ENCODE measurements at places on chromosomes 6 and 20. TPM values are rescaled to one million over a fixed set of nuclear protein-coding genes. Genes with fewer than 3 reads are reported as not detected.

GRCh38 chr6:47715782-47716181 lies 17.4 kb downstream of the ADGRF4 start:
- no peak for DNase-seq

- DNase-seq, result no peak
These were observed 393.0 kb downstream of the CDKAL1 start for GRCh38 chr6:20927130-20927860.

GRCh38 chr6:135014353-135014832 lies 40.2 kb downstream of the HBS1L start:
- no peak for DNase-seq

GRCh38 chr6:44659726-44660125 lies 272.2 kb downstream of the CDC5L start:
- DNase-seq, result no peak

- DNase-seq, result no peak
These were observed 26.9 kb downstream of the CLVS2 start for GRCh38 chr6:123022975-123023374.

DNA sequence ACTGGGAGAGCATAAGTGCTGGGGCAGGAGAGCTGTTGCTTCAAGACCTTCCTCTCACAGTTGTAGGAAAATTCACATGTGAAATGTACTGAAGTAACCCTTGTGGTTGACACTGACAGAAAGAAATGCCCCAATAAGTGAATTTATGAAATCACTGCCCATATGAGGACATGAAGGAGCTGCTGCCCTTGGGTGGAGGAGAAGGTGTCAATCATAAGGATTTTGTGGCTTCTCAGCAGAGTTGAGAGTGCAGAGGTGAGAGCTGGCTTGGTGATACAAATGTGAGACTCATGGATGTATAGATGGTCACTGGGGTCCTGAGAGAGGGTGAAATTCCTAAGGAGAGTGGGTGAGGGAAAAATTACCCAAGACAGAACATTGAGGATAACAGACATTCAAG lies 33.9 kb upstream of the CMTR1 start:
- no peak for DNase-seq

GRCh38 chr6:125829433-125829832 lies 38.7 kb downstream of the NCOA7 start:
- DNase-seq, result no peak

Gene PCED1A
- total RNA-seq, result 10.0 TPM

Gene TNXB
- total RNA-seq, result 71.1 TPM

Gene MCCD1
- not detected for total RNA-seq

Gene TAAR8
- total RNA-seq, result not detected
